Stimulated activated CD8-positive, alpha-beta memory T cell treated with anti-CD3 and anti-CD28 coated beads, Interleukin-15, amount 100 ng/mL, for 4 hours (primary cell): ENCODE measurements at places on chromosomes 7 and 10.

GRCh38 chr7:92691578-92691977 lies 101.4 kb upstream of the FAM133B start:
- DNase-seq: no peak

DNA sequence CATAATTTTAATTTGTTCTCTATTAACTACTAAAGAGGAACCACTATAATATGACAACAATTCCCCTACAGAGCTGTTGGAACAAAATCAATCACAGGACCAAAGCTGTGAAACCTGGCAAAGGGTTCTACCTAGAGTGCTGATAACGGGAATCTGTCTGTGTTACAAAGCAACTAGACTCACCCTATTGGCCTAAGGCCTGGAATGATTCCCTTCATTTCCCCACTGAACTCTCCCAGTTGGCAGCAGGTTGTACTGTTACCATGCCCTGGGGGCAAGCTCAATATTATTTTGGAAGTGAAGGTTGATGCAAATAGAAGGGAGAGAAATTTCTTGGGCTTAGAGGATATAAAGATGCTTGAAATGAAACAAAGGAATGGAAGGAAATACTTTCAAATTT lies 81.8 kb downstream of the SEMA3A start:
- DNase-seq: no peak

- DNase-seq: no peak
Observed at GRCh38 chr7:24604630-24605029, 31.4 kb downstream of the PALS2 start.

DNA sequence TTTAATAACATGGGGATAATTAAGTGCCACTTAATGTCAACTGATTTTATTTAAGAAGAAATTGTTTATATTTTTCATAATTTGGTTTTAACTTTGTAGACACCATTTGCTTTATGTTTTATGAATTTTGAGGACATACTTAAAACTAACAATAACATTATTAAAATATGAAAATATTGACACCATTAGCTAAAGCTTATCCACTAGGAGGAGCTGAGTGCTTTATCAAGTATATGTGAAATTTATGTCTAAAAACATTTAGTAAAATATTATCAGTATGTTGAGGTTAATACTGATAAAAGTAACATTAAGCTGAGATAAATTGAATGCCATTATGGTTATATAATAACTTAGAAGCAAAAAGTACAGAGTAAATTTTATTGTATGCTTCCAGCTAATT lies 622.1 kb downstream of the ARL4A start:
- no peak for DNase-seq

- no peak for DNase-seq
Observed at GRCh38 chr10:103828587-103829197, 26.7 kb downstream of the SH3PXD2A start.

DNA sequence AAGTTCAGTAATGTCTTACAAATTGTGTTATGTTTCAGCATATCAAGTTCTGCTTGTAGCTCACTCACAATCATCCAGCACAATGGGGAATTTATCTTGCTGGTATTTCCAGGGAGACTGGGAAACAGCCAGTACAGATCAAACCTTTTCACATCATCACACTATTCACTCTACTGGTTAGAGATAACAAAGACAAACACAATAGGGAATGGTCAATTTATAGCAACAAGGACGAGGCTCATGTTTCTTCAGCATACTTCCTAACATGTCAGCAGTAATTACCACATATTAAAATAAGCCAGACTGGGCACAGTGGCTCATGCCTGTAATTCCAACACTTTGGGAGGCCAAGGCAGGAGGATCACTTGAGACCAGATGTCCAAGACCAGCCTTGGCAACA lies 38.3 kb downstream of the TOMM7 start:
- no peak for DNase-seq
